ENCODE measurements at places on chromosomes 4 and X.

- DNase-seq: no peak
Measured at GRCh38 chr4:70706516-70706915, 15.2 kb upstream of the RUFY3 start.

DNA sequence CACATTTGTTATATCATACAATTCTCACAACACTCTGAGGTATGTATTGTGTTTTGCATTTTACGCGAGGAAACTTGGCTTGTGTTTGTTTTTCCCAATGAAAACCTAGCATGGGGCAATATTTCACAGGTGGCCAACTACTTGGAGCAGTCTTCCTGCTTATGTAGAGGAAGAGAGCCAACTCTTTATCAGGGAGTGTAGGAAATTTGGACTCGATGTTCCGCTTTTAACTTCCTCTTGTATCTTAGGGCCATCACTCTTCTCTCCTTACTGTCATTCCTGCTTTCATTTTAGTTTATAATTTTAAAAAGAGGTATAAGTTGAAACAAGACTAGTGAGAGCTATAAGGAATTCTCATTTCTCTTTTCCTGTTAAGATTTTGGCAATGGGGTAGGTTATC is 107.7 kb upstream of the RPS6KA3 start:
- DNase-seq: no peak

- no peak for DNase-seq
Measured at GRCh38 chr4:173333658-173334084, 487 bp downstream of the HMGB2 start.

- no peak for DNase-seq
Measured at GRCh38 chrX:53713987-53714579, 27.6 kb upstream of the HUWE1 start.

- no peak for DNase-seq
Measured at GRCh38 chrX:152520653-152521052, 69.5 kb upstream of the GABRA3 start.

- DNase-seq: no peak
Measured at GRCh38 chr4:100981447-100982204, 365.7 kb downstream of the PPP3CA start.

DNA sequence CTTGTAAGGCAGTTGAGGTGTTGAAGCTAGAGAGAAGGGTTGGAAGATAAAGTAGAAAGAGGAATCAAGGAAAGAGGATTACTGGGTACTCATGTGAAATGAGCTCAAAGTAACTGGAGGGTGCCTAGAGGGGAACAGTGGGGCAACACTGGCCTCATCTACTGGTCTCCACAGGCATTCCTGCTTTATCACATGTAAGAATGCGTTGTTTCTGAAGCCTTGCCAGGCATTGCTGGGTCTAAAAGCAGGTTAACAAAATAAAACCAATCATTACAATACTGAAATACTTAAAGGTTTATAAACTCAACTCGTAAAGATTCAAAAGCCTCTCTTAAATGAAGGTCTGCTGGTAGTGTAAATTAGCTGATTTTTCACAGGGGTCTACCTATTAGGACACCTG is 96.0 kb downstream of the FANCB start:
- DNase-seq: no peak

GRCh38 chrX:153963546-153963945 is 8.1 kb downstream of the HCFC1 start:
- DNase-seq: no peak

DNA sequence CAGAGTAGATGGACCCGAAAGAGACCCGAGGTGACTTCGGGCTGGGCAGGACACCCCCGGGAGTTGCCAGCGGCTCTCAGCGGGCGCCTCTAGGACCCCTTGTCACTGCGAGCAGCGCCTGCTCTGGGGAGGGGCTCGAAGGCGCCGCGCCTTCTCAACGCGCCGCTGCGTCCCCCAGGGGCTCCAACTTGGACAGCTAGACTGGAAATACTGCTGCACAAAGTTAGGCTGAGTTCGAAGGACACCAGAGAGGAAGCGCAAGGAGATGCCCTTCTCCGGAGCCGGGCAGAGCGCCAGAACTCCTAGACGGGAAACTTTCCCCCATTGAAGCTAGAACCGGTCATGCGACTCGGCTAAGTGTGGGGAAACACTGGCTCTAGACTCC is 493 bp upstream of the KCNIP4 start:
- DNase-seq: no peak

DNA sequence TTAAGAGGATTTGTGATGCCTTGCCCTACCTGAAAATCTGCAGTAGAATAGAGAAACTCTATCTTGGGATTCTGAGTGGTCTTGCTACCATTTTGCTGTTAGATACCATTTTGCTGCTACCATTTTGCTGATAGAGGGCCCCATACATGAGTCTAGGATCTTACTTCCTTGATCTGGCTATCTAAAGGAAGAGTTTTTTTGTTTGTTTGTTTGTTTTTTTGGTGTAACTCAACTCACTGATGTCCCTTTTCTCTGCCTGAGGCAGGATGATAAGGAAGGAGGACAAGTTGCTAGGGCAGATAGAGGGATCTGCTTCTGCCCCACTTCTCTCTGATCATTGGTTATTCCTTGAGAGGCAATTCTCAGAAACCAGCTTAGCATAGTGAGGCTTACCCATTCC is 31.0 kb downstream of the XK start:
- DNase-seq: no peak

DNA sequence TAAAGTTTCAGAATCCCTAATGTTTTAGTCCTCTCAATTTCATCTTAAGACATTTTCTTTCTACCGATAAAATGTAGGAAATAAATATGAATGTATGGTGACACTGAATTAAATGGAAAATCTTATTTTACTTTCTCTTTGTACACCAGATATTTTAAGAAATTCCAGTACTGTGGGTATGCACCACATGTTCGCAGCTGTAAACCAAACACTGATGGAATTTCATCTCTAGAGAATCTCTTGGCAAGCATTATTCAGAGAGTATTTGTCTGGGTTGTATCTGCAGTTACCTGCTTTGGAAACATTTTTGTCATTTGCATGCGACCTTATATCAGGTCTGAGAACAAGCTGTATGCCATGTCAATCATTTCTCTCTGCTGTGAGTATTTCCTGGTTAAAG is 26.9 kb downstream of the C4orf46 start:
- no peak for DNase-seq

GRCh38 chr4:157358851-157359250 is 138.3 kb downstream of the GRIA2 start:
- no peak for DNase-seq

DNA sequence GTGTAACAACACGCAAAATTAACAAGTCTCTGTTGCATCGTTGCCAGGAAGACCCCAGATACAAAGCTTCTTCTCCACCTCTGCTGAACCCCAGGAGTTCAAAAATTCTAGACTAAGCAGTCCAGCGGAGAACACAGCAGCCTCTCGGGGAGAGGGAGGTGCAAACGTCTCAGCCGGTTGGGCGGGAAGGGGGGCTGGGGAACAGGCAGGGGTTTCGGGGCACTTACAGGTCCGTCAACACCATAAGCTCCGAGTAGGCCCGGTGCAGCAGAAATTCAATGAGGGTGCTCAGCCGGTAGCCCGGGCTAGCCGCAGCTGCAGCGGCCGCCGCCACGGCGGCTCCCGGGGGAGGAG is 394 bp downstream of the MED14 start:
- DNase-seq: no peak

GRCh38 chr4:78320349-78320935 is 231.1 kb upstream of the ANXA3 start:
- no peak for DNase-seq

DNA sequence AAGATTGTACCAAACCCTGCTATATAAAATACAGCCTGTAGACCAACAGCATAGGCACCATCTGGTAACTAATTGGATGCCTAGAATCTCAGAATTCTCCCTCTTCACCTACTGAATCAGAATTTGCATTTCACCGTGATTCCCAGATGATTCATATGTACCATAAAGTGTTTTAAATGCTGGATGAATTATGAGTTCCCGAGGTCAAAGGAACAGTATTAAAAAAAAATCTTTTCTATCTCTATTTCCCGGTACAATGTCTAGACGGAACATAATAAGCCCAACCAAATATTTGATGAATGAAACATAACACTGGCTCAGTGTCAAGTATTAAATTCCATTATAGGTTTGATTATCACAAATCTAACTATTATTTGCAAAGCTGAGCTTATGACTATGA is 280.0 kb downstream of the ANKRD50 start:
- DNase-seq: no peak

DNA sequence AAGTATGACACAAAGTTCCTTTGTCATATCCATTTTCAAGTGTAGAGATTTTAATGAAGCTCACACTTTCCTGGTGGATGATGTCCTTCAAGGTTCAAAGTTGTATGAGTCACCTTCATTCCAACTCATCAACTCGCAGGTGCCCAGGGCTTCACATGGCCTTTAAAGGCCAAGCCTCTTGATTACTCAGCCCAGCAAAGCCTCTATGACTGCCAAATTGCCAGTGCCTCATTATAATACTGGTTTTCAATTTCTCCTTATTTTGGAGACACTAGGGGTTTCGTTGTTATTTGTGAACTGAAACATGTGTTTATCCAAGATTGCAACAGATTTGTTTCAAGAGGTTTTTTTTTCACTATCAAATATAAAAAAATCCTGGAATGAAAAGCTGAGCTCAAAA is 45.9 kb upstream of the PPP3CA start:
- no peak for DNase-seq

- no peak for DNase-seq
Measured at GRCh38 chrX:149871940-149872339, 9.0 kb upstream of the MAGEA8 start.

DNA sequence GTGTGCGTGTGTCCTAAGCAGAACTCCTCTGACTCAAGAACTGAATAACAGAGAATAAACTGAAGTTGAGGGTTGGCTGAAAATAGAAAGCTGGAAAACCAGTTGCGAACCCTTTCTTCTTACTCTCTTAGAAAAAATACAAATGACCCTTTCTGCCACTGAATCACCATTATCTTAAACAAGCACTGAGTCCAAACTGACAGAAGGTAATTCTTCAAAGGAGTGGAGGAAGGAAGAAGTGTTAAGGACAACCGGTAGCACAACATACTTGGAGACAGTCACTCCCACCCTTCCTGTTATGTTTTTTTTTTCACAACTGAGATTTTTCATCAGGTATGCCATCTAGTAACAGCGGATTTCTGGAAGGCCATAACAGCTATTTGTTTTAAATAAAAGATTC is 38.1 kb downstream of the HELQ start:
- no peak for DNase-seq

GRCh38 chr4:148776941-148777340 is 334.7 kb upstream of the NR3C2 start:
- no peak for DNase-seq

DNA sequence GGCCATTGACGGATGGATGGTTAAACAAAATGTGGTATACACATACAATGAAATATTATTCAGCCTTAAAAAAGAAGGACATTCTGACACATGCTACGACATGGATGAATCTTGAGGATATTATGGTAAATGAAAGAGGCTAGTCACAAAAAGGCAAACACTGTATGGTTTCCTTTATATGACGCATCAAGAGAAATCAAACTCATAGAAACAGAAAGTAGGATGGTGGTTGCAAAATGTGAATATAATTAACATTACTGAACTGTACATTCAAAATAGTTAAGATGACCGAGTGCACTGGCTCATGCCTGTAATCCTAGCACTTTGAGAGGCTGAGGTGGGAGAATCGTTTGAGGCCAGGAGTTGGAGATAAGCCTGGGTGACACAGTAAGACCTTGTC is 9.5 kb upstream of the CASK start:
- DNase-seq: no peak

DNA sequence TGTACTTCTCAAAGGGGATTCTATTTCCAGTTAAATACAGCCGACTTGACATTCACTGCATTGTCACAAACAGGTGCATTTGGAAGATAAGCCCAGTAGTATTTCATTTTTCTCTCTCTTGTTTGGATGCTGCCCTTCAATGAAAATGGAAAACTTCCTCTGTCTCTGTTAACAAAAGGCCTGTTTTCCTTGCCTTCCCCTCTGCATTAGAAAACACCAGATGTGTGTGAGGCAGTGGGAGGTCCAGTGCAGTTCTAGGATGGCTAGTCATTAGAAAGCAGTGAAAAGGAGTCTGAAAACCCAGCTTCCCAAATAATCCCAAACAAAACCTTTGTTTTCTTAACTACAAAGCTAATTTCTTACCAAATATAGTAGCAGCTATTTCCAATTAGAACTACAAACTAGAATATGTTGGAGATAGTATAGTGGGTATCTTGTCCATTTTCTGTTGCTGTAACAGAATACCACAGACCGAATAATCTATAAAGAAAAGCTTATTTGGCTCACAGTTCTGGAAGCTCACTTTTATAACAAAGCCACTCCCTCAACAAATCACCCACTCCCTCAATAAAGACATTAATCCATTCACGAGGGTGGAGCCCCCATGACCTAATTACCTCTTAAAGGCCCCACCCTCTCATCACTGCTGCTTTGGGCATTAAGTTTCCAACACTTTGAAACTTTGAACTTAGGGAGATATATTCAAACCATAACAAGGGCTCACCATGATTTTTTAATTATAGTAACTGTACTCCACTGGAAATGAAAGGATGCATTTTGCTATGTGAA is 452.1 kb upstream of the RPS6KA3 start:
- no peak for DNase-seq

DNA sequence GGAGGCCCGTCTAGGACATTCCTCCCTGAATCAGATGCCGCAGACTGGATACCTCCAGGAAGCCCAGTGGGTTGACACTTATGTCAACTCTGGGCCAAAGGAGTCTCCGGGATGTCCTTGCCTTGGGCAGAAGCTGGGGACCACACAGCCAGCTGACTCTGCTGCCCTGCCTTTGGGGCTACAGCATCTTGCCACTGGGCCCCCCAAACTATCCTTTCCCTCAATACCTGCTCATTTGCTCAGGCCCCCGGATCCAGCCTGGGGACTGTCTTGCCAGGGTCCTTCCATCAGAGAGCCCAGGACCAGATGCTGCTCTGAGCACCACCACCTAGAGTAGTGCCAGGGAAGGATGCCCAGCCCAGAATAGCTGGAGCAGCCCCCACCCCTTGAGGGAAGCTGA is 19.0 kb downstream of the RAB33A start:
- no peak for DNase-seq

- no peak for DNase-seq
Measured at GRCh38 chr4:8477095-8477635, 36.6 kb downstream of the TRMT44 start.

- no peak for DNase-seq
Measured at GRCh38 chrX:152202886-152203285, 64.5 kb upstream of the MAGEA10 start.

DNA sequence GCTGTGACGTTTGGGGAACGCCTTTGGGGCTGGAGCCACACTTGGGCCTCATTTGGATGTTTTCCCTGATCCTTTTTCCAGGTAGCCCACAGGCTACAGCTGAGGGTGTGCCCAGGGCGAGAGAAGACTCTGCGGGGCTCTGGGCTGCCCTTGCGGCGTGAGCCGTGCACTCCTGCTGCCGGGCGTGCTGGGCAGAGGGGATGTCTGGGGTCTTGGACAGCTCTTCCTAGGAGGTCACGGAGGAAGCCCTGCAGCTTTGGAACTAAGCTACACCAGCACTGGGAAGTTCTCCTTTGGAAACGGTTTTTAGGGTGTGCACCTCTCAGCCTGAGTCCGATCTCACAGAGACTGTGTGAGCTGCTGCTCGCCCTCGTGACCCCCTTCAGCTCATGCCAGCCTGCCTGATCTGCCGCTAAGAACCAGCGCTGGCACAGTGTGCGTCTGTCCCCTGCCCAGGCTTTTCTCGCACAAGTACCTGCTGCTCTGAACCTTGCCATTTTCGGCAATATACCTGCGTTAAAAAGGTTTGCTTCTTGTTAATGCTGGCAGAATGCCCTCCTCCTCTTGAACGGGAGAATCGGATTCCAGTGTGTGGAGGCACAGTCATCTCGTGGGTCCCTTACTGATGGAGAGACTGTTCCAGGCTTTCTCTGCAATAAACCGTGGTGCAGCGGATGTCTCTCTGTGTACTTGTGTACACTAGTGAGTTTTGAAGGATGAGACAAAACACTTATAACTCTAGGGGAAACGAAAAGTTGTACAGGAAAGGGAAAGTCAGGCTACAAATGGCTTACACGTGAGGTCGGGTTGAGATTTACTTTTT is 14.3 kb downstream of the MSANTD1 start:
- no peak for DNase-seq

Data from brain pericyte (primary cell).